ENCODE measurements at places on chromosomes 13 and 19.

GRCh38 chr13:25585000-25585399 lies 213.2 kb downstream of the ATP8A2 start:
- no peak for DNase-seq

DNA sequence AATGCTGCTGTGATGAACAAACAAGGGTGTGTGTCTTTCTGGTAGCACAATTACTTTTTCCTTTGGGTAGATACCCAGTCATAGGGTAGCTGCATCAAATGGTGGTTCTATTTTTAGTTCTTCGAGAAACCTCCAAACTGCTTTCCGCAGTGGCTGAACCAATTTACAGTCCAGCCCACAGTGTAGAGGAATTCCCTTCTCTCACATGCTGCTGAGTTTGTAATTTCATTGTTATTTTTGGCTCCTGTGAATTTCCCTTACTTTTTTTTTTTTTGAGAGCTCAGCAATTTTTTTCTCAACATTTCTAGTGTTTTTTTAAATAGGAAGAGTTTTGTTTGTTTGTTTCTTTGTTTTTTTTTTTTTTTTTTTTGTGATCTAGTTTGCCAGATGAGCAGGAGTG lies 37.5 kb upstream of the ADGRE1 start:
- DNase-seq, result no peak

DNA sequence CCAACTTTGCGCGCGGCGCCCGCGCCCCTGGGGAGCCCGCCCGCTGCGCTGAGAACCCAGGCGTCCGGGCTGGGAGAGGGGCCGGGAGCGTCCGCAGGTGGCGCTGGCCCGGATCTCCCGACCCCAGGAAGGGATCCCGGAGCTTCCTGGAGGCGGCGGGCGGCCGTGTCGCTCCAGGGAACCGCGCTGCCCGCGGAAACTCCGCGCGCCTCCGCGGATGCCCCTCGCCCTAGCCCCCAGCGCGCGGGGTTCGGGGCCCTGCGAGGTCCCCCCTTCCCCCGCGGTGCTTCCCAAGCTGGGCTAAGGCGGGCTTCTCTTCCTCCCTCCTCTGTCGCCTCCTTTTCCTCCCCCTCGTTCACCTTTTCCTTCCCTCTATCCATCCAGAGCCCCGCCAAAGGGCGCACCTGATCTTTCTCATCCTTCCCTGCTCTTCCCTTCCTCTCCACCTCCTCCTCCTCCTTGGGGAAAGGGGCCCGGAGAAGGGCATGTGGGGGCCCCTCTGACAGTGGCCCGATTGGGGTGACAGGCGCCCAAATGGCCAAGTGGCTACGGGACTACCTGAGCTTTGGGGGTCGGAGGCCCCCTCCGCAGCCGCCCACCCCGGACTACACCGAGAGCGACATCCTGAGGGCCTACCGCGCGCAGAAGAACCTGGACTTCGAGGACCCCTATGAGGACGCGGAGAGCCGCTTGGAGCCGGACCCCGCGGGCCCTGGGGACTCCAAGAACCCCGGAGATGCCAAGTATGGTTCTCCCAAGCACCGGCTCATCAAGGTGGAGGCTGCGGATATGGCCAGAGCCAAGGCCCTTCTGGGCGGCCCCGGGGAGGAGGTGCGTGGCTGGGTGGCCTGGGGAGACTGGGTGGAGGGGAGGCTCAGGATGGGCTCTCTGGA lies 710 bp downstream of the SHD start:
- no peak for DNase-seq

DNA sequence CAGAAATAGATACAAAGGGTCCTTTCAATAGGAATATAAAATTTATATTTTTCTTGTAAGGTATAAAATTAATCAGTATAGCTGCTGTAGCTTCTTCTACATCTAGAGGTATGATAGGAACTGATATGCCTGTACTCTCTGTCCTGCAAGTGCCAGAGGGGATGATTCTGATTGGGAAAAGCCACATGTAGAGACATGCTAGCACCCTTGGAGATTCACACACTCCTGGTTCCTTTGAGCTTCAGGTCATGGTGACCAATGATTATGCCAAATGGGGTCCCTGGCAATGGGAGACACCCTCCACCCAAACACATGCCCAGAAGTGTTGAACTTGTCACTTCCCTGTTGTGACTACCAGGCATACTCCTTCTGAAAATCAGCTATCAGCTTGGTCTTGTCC lies 14.7 kb upstream of the METTL21C start:
- DNase-seq, result no peak

DNA sequence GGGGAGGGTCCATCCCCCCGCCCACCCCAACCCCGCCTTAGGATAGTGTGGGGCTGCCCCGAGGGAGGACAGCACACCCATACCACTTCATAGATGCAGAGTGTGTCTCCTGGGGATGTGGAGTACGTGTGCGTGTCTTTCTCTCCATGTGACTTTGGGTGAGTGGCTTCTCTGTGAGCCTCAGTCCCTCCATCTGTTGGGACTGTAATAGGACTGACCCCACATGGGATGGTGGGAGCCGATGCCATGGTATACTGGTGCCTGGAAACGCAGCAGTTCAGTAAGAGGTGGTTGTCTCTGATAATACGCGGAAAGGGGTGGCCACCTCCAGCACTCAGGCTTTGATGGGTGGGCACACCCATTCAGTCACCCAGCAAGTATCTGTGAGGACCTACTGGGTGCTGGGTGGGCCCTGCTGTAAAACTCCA lies 816 bp upstream of the PRKD2 start:
- DNase-seq, result no peak

- no peak for DNase-seq
These were observed 5.1 kb upstream of the SIGLEC7 start for GRCh38 chr19:51136851-51137551.

DNA sequence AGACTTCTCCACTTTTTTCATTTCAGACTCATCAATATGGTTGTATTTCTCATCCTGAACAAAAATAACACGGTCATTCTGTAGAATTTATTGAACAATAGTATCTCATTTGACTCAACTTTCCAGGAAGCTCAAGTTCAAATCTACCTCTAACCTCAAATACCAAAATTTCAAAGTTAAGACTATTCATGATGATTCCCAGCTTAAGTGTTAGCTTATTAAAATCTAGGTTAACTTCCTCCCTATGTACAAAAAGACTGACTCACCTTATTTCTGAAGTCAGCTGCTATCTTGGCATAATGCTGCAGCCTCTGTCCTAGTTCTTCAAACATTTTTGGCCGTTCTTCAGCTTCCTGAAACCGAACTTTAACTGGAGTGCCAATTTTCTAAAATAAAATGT lies 23.2 kb downstream of the HSPH1 start:
- DNase-seq, result no peak

DNA sequence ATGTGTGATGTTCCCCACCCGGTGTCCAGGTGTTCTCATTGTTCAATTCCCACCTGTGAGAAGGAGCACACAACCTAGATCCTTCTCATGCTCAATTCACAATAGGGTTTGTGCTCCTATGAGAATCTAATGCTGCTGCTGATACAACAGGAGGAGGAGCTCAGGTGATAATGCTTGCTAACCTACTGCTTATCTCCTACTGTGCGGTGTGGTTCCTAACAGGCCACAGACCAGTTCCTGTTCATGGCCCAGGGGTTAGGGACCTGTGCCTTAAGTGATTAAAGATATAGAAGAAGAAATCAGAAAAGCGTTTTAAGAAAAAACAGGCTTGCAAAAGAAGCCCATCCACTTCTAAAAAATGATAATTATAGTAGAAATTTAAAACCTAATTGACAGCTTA lies 17.5 kb downstream of the DLEU7 start:
- DNase-seq, result no peak

- no peak for DNase-seq
These were observed 16.3 kb downstream of the ZNF160 start for GRCh38 chr19:53086949-53087348.

- DNase-seq, result no peak
These were observed 171.3 kb downstream of the DACH1 start for GRCh38 chr13:71695662-71696061.

DNA sequence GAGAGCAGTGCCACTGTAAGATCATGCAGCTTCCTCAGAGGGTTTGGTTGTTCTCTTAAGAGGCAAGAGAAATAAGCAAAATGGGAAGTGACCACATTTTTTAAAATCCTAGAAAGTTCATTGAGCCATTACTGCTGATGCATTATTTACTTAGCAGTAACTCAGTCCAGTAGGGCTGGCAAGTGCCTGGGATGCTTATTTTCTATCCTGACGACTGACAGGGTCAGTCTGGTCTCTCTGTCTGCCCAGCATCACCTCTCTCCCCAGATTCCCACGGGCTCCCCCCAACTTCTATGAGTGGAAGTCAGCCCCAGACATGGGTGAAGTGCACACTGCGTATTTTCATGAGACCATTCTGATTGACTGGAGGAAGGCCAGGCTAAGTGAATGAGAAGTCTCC lies 10.4 kb downstream of the SHISA2 start:
- no peak for DNase-seq

GRCh38 chr13:70034286-70034685 lies 73.3 kb upstream of the ATXN8OS start:
- DNase-seq, result peak; percentile 7

DNA sequence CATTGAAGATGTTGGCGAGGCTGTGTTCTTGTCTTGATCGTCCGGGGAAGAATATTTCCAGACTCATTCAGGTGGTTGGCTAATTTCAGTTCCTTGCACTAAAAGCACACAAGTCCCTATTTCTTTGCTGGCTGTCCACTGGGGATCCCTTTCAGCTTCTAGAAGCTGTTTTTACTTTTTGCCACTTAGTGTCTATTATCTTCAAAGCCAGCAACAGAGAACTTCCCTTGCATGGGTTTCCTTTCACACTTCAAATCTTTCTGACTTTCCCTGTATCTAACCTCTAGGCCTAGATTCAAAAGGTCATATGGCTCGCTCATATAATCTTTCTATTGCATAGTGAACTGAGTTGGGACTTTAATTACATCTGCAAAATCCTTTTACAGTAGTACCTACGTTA lies 215.3 kb upstream of the PCDH9 start:
- DNase-seq, result no peak

DNA sequence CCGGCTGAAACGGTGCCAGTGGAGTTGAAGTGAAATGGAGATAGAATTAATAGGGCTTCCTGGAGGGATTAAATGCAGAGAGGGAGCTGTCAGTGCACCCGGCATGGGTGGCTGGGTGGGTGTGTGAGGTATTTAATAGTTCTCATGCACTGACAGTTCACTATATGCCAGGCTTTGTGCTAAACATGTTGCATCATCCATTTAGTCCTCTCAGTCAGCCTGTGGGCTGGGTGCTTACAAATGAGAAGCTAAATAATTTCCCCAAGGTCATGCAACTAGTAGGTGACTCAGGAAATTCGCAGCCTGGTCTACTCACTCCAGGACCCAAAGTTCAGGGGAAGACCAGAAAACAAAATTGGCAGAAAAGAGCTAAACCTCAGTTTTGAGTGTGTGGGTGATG lies 63.5 kb upstream of the SPATA13 start:
- DNase-seq, result peak; percentile 32

- DNase-seq, result no peak
These were observed 1.0 kb downstream of the FLT1 start for GRCh38 chr13:28493740-28494503.

DNA sequence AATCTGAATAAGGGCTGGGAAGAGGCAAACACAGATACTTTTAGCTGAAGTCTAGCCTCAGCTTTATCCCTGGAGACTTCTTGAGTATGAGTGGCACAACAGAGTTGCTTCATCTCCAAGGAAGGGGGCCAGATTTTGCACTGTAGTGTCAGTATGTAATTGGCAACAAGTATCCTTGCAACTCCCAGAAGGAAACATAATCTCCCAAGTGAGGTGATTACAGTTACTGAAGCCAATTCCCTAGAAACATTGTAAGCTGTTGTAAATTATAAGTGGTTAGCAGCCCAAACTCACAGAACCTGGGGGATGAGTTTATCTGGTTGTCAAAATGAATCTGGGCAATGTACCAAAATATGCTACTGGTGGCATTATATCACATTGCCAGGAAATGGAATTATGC lies 2065.7 kb upstream of the PCDH20 start:
- no peak for DNase-seq

- no peak for DNase-seq
These were observed 26.0 kb upstream of the RANBP3 start for GRCh38 chr19:6003976-6004375.

- no peak for DNase-seq
These were observed 82.9 kb downstream of the DIAPH3 start for GRCh38 chr13:60080850-60081249.

GRCh38 chr13:53507741-53508140 lies 479.1 kb downstream of the OLFM4 start:
- DNase-seq, result no peak

- DNase-seq, result peak; percentile 1
These were observed 36.2 kb downstream of the SPATA13 start for GRCh38 chr13:24196593-24197197.

- DNase-seq, result no peak
These were observed 4.6 kb upstream of the PRKCG start for GRCh38 chr19:53877361-53877766.

- DNase-seq, result no peak
These were observed 3.0 kb downstream of the ZC3H4 start for GRCh38 chr19:47110521-47111005.

DNA sequence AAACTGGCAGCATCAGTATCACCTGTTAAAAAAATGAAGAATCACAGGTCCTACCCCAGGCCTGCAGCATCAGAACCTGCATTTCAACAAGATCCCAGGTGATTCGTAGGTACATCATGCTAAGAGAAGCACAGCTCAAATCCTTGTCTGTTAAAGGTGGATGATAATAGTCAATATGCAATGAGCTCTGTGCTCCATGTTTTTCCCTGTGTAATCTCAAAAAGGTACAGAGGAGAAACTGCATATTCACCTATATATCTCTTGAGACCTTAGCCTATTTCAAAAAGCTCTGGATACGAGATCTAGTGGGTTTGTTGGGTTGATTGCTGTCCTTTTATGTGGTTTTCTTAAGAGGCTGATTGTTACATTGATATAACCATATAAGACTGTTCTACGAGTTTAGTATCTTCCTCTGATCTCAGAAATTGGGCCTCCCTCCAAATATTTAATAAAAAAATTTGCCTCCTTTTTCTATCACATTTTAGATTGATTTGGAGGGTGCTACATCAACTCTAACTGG lies 148.9 kb downstream of the DCT start:
- DNase-seq, result no peak

GRCh38 chr19:8158411-8159074 lies 9.2 kb upstream of the FBN3 start:
- peak; percentile 72 for DNase-seq

GRCh38 chr13:30033681-30034457 lies 183.5 kb upstream of the UBL3 start:
- peak; percentile 25 for DNase-seq

DNA sequence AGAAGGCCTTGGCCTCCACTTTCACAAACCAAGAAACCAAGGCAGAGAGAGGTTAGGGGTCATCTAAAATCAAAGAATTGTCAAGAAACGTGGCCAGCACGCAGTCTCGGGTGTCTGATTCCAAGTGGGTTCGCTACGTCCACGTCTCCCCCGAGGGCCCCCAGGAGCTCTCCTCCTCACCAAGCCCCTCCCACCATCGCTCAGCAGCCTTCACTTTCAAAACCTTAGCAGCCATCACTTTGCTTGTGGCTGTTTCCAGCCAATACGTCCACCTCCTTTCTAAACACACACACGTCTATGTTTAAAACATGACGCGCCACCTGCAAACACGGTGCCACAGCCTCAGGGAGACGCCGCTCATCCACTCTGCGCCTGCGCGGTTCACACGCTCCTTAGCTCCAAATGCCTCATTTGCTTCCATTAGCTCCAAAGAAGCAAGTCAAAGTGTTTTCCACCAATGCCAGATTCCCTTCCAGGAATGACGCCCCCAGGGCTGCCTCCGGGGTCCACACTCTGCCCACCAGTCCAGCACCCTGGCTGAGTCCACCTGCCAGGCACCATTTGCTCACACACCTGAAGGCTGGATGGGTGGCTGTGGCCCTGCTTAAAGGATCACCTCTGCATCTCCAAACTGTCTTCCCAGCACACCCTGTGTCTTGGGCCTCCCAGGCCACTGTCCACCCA lies 5.5 kb downstream of the RASA3 start:
- no peak for DNase-seq
